ENCODE measurements at places on chromosomes 7 and 10.
A peak's percentile ranks its signal among the peaks of the same experiment; 100 is the strongest.

- DNase-seq = no peak
Measured at GRCh38 chr10:21797984-21798765, 205.4 kb downstream of the DNAJC1 start.

GRCh38 chr10:34599026-34599795 lies 215.9 kb downstream of the PARD3 start:
- no peak for DNase-seq

DNA sequence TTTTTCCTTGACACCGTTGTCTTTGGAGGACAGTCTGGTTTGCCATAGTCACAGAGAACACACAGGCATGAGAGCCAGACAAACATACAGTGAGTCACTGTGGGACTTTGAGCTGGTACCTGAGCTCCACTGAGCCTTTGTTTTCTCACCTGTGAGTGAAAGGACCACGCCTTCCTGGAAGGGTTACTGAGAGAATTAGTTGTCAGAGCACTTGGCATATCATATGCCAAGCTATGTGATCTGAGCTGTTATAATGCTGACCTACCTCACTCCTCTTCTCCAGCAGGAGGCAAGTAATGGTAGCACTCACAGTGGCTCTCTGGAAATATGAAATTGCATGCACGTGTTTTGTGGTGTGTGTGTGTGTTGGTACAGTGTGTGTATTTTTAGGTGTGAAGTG lies 59.7 kb downstream of the CXCL12 start:
- DNase-seq = no peak

- DNase-seq = peak; percentile 77
Measured at GRCh38 chr7:22173685-22174573, 183.0 kb downstream of the RAPGEF5 start.

DNA sequence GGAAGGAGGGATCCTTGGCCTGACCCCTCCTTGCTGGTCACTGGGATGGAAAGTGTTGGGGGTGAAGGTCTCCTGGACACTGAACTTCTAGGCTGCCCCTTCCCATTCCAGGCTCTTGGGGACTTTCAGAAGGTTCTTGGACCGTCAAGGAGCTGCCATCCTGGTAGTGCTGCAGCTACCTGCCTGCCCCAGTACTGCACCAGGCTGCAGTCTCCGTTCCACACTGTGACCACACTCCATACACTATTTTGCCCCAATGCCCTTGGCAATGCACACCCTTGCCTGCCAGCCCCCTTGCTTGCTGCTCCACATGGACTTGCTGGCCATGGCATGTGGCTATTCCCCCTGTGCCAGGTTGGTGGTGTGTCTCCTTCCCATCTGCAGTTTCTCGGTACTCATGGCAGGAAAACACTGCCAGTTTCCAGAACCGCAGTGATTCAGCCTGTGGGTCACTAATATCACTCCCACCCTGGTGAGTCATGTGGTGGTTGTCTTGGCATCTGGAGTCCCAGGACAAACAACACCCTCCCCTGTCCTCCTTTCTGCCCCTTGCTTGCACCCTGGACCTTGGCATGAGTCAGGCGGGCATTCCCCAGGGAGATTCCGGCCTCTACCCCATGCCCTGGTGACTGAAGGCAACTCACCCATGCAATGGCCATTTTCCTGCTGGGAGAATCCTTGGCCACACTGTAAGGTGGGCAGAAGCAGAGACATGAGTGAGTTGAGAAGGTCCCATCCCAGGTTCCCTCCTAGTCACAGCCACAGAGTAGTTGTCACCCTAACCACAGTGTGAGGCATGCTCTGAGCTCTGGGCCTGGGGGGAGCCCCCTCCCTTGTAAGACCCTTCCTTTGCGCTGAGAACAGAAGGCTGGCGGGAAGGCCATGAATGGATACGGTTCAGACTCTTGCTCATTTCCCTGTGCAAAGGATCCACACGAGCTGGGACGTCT lies 32.8 kb downstream of the GOLGA7B start:
- no peak for DNase-seq

DNA sequence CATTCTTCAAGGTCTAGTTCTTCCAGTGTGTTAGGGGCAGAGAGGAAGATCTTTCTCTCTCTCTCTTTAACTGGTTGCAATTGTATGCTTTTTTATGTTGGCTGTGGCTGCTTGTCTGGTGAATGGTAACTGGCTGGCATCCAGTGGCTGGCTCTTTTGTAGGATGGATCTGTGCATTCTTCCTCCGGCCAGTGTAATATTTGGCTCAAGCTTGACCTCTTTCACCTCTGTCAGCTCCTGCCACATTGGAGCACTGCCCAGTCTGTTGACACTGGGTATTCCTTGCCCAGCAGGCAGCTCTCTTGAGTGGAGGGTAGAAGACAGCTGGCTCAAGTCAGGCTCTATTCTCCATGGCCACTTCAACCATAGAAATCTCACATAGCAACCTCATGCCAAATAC lies 528.3 kb downstream of the PHTF2 start:
- DNase-seq = no peak

- DNase-seq = peak; percentile 45
Measured at GRCh38 chr10:89002226-89002978, 11.8 kb downstream of the FAS start.

DNA sequence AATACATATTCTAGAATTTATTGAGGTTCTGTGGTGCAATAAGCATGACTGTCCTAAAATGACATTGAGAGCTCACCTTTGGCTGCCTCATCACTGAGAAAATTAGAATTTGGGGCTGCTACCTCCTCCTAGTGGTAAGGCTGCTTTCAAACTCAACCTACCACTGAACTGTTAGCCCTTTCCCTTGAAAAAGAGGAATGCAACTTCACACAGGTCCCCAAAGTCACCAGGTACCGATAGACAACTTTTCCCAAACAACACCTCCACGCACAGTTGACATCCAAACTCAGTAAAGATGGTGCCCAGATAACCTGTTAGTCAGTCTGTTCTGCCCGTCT lies 75.9 kb upstream of the SCIN start:
- DNase-seq = peak; percentile 22

DNA sequence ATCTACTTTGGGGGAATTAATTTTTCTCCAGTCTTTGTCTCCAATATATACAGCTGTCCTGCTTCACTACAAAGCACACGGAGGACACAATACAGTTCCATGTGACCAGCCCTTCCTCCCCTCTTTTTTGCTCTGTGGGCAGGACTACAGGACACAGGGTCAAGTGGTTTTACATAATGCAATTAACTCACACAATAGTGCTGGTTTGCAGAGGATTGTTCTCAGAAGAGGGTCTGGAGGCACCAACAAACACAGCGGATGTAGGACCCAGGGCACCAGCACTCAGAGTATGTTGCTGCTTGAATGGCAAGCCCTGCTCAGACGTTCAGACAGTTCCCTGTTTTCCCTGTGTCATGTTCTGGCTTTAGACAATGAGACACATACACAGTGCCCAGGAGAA lies 52.0 kb upstream of the NPTX2 start:
- no peak for DNase-seq

DNA sequence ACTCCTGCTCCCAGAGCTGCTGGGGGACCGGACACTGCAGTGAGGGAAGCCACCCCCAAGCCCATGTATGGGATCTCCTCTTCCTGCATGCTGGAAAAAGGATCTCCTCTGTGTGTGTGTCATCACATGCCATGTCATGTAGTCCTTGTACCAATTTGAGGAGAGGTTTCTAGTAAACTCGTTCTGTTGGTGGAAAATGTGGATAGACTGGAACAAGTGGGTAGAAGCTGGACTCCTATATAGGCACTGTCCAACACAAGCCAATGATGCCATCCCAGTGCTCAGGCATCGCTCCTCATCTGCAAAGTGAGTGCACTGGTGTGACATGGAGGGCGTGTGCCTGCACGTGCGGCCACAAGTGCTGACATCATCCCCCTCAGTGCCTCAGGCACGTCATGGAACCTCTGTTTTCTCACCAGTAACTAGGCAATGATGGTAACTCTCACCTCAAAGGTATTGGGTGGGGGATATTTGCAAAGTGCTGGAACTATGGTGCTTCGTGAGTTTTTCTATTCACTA lies 19.3 kb downstream of the MYO1G start:
- no peak for DNase-seq

GRCh38 chr10:68156373-68157185 lies 47.3 kb downstream of the MYPN start:
- DNase-seq = peak; percentile 78

GRCh38 chr7:13563257-13563656 lies 426.2 kb downstream of the ETV1 start:
- DNase-seq = no peak

Data from hematopoietic multipotent progenitor cell treated with erythropoietin and hydrocortisone succinate and interleukin-3 and kit ligand, for 6 days (in vitro differentiated cells).